Stimulated activated naive CD8-positive, alpha-beta T cell treated with anti-CD3 and anti-CD28 coated beads, Interleukin-15, amount 100 ng/mL, for 72 hours (primary cell): ENCODE measurements at places on chromosomes 7 and 10.
A peak's percentile ranks its signal among the peaks of the same experiment; 100 is the strongest.

- no peak for DNase-seq
Observed at GRCh38 chr7:151744656-151745638, 132.0 kb downstream of the PRKAG2 start.

GRCh38 chr10:47378606-47379444 lies 5.3 kb downstream of the ZNF488 start:
- no peak for DNase-seq

- no peak for DNase-seq
Observed at GRCh38 chr10:21530641-21531040, 3.4 kb upstream of the MLLT10 start.

DNA sequence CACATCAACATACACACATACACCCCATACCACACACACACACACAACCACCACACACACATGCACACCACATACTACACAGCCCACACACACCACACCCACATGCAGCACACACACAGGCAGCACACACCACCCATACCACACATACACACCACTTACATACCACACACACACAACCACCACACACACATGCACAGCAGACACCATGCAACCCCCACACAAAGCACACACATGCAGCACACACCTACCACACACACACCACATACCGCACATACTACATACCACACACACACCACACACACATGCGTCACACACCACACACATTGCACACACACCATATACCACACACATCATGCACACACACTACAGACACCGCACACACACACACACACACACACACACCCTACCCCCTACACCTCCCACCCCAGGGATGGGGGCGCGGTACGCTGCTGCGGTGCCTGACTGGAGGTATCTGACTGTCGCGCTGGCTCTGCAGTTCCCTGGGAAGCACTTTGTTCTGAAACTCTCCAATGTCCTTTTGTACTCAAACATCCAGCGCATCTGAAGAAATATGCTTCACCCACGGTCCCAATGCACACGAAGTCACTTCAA lies 5.4 kb upstream of the TRPV6 start:
- DNase-seq, result no peak

GRCh38 chr10:125823663-125824251 lies 411 bp downstream of the BCCIP start:
- no peak for DNase-seq

GRCh38 chr7:136174477-136175125 lies 197.4 kb upstream of the MTPN start:
- DNase-seq, result no peak

DNA sequence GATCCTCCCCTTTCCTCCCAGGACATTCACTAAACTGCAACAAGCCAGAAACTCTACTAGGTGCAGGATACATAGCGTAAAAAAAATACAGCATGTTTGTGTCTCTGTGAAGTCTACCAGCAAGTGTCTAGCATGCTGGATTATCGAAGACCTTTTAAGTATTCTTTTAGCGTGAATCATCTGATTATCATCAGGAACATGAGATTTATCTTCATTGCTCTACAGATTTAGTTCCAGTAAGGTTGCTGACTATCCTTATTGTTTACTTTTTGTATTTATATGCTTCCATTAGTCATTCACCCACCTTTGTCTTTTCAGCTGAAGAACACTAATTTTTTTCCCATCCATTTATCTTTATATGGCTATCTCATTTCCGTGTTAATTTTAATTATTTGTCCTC lies 62.8 kb downstream of the PDZD8 start:
- no peak for DNase-seq

DNA sequence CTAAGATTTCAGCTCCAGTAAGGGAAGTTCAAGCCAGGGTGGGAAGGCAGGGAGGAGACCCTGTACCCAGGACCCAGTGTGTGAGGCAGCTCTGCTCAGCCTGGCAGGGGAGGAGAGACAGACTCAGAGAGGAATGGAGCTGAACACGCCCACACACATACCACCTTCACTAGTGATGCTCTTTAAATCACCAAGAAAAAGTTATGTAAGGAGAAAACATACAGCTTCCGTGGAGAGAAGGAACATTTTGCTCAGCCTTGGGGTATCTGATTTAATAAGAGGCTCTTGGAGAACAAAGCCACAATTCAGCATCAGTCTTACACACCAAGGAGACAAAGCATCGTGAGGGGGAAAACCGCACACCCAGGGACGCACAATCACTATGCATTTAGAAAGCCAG lies 62.9 kb downstream of the PRKAG2 start:
- no peak for DNase-seq

DNA sequence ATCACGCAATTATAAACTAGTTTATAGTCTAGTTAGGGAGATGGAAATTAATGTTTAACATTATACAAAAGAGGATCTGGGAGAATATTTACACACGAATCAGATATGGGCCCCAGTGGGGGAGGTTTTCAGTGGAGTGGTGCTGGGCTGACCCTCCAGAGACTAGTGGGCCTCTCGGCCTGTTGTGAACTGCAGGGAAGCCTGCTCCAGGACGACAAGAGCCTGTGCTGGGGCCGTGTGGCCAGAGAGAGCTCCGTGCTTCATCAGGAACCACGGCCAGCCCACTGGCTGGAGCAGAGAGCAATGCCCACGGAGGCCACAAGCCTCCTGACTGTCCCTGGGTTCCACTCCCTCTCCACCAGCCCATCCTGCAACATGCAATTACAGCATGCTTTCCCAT lies 11.3 kb upstream of the ESYT2 start:
- no peak for DNase-seq

GRCh38 chr10:22464966-22465629 lies 119.8 kb downstream of the SPAG6 start:
- DNase-seq, result no peak

GRCh38 chr10:105259201-105259600 lies 618.1 kb downstream of the SORCS3 start:
- no peak for DNase-seq

GRCh38 chr10:133124357-133125211 lies 35.4 kb upstream of the KNDC1 start:
- DNase-seq, result peak; percentile 43

GRCh38 chr10:73867871-73868631 lies 6.3 kb downstream of the CAMK2G start:
- no peak for DNase-seq

DNA sequence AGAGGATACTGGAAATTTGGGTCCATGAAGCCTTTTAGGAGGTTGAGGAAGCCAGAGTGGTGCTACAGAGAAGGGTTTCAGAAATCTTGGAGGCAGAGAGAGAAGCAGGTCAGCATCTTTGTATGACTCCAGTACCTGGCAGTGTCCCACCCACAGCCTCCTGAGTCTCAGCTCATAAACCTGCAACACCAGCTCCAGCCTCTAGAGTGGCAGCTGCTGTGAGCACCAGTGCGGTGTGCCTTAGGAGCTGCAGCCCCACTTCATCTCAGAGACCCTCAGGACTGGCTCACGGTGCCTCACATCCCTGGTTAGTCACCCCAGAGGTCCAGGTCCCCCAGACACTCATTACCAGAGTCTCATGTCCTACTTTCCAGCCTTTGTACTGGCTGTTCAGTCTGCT lies 84.8 kb upstream of the PRKAR2B start:
- DNase-seq, result no peak

DNA sequence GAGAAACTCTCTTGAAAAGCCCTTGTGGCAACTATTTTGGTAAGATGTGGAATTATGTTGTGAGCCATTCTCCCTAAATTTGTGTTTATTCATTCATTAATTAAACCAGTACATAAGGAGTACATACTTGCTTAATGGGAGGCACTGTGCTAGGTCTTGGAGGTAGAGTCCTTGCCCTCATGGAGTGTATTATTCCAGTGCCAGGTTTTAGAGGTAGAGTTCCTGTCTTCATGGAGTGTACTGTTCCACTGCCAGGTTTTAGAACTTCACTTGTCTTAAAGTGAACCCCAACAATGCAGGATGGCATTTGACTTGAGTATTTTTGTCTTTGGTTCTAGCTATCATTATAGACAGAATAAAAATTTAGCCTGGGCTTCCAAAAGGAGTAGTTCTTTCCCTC lies 8.8 kb downstream of the MXI1 start:
- DNase-seq, result no peak

- DNase-seq, result no peak
Observed at GRCh38 chr7:46237466-46237865, 316.4 kb upstream of the IGFBP3 start.

GRCh38 chr10:96279191-96279641 lies 7.8 kb upstream of the BLNK start:
- DNase-seq, result no peak

DNA sequence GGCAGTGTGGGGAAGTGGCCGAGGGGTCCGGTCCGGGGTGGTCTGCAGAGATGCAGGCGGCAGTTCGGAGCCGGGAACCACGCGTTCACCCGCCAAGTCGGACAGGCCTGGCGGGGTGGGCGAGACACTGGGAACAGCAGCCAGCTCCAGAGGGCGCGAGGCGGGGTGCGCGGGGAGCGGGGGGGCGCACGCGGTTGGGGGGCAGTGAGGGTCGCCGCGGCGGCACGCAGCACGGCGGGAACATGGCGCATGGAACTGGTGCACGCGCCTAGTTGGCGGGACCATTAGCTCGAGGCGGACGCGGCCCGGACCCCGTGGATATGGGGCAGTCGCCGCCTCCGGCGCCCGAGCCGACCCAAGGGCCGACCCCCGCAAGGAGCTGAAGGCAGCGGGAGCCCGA lies 635.9 kb downstream of the ZNF37A start:
- DNase-seq, result no peak

DNA sequence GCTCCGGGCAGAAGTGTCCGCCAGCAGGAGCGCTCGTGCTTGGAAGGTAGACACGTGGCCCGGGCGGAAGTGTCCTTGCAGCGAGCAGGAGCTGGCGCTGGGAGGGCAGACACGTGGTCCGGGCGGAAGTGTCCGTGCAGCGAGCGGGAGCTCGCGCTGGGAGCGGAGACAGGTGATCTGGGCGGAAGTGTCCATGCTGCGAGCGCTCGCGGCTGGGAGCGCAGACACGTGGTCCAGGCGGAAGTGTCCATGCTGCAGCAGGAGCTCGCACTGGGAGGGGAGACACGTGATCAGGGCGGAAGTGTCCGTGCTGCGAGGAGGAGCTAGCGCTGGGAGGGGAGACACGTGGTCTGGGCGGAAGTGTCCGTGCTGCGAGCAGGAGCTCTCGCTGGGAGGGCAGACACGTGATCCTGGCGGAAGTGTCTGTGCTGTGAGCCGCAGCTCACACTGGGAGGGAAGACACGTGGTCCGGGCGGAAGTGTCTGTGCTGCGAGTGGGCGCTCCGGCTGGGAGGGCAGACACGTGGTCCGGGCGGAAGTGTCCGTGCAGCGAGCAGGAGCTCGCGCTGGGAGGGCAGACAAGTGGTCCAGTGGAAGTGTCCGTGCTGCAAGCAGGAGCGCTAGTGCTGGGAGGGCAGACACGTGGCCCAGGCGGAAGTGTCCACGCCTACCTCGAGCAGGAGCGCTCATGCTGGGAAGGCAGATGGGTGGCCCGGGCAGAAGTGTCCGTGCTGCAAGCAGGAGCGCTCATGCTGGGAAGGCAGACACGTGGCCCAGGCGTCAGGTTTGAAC lies 41.1 kb upstream of the PRKAR1B start:
- no peak for DNase-seq

GRCh38 chr7:112125250-112125649 lies 80.9 kb downstream of the DOCK4 start:
- DNase-seq, result no peak

DNA sequence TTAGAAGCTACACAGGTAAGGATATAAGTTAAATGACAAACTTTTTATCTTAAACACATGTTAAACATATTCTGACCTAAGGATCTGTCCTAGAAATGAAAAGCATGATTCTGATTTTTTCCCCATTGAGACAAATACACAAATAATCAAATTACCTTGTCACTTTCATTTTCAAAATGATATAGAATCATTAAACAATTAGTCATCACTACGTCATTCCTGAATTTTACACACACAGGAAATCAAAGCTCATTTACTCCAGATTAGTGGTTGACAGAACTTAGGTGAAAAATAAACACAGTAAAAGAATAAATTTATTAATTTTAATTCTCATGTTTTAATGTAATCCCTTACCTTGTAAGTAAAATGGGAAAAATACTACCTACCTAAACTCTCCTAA lies 89.0 kb downstream of the AASS start:
- no peak for DNase-seq

- DNase-seq, result no peak
Observed at GRCh38 chr7:36920433-36920832, 196.1 kb upstream of the AOAH start.

DNA sequence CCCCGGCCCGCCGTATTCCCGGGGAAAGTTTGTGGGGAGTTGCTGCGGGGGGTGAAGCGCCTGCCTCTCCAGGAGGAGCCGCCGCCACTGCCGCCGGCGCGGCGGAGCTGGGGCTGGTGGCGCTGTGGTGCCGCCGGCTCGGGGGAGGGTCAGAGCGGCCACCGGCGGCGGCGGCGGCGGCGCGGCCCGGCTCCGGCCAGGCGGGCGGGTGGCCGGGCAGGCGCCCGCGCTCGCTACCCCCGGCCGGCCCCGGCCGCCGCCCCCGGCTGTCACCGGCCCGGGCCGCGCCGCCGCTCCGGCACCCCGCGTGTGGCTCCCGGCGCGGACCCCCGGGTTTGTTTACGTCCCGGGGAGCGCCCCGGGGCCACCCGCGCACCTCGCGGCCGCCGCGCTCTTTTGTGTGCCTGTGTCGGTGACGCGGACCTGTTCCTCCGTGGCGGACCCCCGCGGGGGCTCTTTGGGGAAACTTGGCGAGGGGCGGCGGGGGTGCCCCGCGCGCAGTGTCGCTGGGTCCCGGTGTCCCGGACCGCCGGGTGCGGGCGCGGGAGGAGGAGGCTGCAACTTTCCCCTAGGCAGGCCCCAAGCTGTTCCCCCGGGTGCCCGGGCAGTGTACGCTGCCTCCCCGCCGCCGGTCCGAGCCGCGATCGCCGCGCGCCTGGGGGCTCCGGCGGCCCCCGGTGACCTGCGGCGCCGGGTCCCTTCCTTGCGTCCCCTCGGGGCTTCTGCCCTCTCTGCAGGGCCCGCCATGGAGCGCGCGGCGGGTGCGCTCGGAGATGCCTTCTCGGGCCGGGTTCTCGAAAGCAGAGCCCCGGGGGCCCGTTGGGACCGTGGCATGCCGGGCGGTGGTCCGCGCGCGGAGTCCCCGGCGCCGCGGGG lies 593 bp upstream of the CUX1 start:
- DNase-seq, result peak; percentile 27

GRCh38 chr7:157220916-157221569 lies 82.3 kb downstream of the UBE3C start:
- no peak for DNase-seq

DNA sequence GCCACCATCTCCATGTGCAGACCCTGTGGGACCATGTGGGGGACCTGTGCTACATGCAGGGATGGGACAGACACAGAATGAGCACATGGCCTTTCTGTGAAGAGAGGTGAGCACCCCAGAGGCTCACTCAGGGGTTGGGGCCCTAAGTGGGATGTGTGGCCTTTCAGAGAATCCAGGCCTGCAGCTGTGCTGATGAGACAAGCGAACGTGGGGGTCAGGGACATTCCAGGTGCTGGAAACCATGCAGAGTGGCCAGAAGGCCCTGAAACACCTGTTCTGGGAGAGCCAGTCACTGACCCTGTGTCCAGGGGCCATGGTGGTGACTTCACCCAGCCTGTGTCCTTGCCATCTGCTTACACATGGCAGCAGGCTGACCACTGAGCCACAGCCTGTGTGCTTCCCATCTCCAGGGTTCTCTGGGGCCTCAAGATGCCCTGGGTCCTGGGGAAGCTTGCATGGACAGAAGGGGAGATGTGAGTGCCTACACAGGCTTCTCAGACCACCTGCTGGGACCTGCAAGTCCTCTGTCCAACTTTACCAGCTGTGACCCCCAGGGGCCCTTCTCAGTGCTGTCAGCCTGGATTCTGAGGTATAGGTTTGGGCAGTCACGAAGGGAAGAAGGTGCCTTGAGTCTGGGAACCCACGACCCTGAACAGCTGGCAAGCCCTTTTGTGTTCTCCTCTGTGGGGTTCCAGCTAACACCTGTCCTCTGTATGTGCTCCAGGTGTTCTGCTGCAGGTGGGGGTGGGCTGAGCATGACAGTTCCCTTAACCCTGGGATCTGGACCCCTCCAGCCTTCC lies 17.6 kb downstream of the RAMP3 start:
- no peak for DNase-seq
